ENCODE measurements at places on chromosomes 6 and 20.

DNA sequence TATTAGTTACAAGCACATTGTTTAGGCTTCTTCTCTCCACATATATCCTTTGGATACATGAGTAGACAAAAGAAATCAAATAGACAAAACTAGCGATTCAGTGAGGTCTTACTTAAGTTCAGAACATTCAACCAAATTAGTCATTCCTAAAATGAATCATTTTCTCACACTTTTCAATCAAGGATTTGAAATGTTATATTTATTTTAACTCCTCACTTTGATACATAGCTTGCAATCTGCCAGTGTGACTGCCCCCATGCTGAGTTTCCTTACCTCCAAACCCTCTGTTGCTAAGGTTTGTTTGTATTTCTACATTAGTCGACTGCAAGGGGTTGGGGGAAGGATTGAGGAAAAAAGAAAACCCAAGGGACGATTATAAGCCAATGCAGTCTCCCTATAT is 3.5 kb upstream of the MOXD1 start:
- DNase-seq = no peak

DNA sequence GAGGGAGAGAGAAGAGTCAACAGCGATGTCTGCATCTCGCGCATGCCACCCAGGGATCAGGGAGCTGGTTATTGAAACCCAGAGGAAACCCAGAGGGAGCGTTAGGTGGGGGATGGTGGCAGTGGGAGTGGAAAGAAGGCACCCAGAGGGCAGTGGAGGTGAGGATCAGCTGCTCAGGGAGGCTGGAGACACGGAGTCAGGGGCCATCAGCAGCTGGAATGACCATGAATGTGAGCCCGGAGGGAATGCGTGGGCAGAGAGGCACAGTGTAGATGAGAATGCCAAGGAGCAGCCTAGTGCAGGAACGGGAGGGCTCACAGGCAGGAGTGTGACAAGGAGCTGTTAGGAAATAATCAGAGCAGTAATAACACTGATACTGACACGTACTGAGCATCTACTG is 36.2 kb downstream of the RSPO4 start:
- no peak for DNase-seq

GRCh38 chr6:111614833-111615582 is 9.3 kb upstream of the TRAF3IP2 start:
- no peak for DNase-seq

GRCh38 chr6:112058243-112059032 is 4.5 kb downstream of the CCN6 start:
- no peak for DNase-seq

GRCh38 chr6:5093231-5094015 is 8.3 kb downstream of the PPP1R3G start:
- no peak for DNase-seq

DNA sequence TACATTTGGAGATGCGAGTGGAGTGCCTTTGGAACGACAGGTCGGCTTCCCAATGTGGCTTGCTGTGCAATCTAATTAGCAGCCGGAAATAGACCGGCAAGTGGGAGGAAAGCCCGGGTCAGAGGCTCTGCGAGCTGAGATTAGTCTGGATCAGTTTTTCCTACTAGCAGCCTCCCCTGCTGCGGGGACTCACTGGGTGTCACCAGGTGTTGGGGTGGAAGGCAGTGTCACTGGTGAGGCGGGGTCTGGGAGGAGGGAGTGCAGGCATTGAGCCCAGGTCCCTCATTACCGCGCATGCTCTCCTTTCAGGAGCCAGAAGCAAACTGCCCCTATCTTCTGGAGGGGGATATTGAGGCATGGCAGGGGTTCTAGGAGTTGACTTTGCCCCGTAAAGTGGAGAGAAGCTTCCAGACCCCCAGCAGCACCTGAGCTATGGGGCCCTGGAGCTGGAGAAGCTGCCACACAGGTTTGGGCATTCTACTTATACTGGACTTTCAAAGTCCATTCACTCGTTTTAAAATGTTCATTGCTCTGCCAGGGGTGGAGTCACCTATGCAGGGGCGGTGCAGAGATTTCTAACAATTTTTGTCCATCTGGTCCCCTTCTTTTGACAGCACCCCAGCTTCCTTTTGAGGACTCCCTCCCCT is 11.0 kb downstream of the SULF2 start:
- DNase-seq = no peak

DNA sequence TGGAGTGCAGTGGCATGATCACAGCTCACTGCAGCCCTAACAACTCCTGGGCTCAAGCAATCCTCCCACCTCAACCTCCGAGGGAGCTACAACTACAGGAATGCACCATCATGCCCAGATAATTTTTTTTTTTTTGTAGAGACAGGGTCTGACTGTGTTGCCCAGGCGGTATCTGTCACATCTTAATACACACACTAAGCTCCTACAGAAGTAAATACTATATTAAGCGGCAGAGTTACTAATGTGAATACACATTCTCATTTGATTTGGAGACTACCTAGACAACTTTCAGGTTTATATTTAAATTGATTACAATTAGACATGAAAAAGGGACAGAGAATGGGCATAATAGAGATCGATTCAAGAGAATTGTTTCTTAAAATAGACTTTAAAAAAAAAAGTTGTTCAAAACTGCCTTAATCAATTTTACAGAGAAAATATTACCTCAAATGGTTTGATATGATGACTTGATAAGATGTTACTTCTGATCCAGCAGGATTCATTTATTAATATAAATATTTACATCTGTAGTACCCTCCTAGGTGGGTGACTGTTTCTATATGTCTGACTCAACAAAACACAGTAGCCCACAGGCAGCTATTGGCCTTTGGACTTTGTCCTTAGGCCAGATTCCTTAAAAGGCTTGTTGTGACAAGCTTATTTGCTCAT is 7.1 kb upstream of the LOC128125822 start:
- DNase-seq = no peak

DNA sequence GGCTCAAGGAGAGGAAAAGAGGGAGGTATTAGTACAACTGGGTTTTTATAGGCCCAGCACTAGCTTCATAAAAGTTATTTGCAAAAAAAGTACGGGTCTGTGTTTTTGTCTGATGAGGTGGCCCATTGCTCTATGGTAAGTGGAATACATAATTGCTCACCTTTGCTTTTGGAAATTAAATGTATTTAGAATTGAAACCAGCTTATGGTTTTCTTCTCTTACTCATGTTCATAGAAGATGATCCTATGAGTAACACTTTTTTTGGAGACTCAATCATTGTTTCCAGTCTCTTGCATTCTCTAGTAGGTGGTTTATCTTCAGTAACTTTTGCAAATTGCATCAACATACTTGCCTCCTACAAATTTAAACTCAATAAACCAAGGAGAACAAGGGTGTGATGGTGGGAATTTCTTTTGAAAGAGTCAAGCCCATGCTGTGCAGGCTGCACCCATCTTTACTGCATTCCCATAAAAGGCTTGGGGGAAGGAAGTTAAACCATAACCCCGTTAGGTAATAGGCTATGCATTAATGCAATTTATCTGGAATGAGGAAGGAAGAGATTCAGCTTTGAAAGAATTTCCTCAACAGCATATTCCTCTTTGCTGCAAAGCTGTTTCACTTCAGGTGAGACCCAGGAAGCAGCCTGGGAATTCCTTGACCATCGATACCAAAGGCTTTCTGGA is 48.5 kb upstream of the EDN1 start:
- DNase-seq = no peak

DNA sequence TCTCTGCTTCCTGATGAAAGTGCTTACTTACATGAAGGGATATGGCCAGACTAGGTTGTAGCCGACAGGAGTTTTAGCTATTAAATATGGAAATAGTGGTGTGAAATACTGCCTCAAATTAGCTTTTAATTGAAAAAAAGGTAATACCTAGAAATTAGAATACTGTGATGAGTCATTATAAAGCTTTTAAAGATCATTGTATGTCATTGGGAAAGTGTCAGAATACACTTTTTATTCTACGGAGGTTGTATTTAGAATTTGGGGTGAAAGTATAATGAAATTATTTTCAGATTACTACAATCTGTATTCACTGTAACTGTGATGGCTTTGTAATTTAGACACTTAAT is 2.2 kb downstream of the LOC128125822 start:
- DNase-seq = no peak

DNA sequence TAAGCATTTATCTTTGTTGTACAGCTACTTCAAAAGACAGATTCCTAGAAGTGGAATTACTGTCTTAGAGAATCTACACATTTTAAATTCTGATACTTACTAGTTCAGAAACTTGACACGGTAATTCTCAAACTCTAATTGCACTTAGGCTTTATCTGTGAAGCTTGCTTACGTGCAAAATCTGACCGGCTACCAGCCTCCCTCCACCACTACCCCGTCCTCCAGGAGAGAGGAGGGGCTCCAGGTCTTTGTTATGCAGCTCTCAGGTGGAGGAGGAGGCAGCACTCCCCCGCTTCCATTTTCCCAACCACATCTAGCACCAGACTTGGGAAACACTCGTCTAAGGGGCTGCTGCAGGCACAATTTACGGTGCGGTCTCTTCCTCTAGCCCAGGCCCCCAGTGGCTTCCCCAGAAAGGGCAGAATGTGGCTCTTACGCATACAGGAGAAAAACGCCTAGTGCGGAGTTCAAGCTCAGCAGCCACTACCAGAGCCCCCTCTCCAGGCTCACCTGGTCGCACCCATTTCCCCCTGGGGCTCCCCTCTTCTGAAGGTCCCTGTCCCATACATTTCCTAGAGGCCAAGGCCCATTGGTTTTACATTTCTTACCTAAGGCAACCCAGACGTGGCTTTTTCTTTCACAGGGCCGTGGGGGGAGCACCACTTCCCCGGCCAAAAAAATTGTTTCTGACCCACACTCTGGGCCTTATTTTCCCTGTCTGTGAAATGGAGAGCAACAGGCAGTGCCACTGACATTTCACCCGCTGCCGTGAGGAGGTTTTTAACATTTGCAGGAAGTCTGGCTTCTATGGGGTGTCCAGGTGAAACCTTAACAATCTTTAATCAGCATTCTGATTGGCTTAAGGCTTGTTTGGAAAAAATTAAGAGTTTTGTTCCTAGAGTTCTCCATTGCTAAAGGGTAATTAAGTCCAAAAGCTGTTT is 1.6 kb upstream of the TGIF2 start:
- no peak for DNase-seq

DNA sequence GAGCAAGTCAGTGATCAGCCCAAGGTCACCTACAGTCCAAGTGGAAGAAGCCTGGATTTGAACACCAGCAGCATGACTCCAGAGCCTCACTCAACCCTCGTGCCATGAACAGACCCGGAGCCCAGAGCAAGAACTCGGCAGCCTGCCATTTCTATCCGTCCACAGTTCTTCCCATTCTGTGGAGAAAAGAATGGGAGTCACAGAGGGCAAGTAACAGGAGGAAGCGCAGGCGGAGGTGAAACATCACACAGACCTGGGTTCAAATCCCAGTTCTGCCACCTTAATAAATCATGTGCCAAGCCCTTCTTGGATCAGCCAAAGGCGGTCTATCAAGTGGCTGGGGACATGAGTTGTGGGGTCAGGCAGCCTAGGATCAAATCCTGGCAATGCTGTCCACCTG is 4.3 kb downstream of the PREX1 start:
- no peak for DNase-seq

GRCh38 chr20:23541330-23541729 is 27.0 kb downstream of the CST9L start:
- no peak for DNase-seq

GRCh38 chr6:62445521-62445920 is 159.5 kb upstream of the KHDRBS2 start:
- DNase-seq = no peak

GRCh38 chr6:155011809-155012291 is 16.7 kb downstream of the TIAM2 start:
- DNase-seq = no peak

- no peak for DNase-seq
Observed at GRCh38 chr6:28081486-28081751, 1.1 kb downstream of the ZNF165 start.

DNA sequence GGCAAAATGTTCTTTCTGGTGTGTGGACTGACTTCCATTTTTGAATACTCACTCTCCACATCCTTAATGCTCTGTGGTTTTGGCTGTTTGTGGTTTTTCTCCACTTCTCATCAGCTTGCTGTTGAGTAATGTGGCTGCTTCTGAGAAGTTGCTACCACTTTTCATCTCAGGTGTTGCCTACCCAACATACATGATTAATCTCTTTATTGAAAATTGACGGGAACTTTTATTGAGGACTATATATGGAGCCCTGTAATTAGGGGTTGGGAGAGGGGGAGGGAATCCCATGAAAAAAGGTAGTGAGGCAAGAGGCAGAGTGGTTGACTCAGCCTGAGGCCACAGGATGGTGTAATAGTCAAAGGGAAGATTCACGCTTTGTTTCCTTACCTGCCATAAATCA is 17.6 kb downstream of the IL22RA2 start:
- DNase-seq = peak; percentile 41

- DNase-seq = no peak
Observed at GRCh38 chr6:156842598-156843250, 65.5 kb downstream of the ARID1B start.

DNA sequence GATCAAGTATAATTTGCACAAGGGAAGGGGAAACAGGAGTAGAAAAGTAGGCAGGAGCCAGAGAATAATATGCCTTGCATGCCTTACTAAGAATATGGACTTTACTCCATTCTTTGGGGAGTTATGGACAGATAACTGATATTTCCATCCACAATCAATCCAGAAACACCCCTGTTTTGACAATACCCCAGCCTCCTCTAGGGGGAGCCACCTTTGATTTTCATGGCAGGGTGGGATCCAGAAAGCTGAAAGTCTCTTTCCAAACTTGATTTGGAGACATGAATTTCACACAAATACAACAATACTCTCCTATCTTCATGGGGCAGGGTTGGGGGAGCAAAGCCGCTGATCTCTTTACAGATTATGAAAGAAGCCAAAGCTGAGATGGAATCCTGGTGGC is 404.1 kb downstream of the FOXA2 start:
- no peak for DNase-seq

DNA sequence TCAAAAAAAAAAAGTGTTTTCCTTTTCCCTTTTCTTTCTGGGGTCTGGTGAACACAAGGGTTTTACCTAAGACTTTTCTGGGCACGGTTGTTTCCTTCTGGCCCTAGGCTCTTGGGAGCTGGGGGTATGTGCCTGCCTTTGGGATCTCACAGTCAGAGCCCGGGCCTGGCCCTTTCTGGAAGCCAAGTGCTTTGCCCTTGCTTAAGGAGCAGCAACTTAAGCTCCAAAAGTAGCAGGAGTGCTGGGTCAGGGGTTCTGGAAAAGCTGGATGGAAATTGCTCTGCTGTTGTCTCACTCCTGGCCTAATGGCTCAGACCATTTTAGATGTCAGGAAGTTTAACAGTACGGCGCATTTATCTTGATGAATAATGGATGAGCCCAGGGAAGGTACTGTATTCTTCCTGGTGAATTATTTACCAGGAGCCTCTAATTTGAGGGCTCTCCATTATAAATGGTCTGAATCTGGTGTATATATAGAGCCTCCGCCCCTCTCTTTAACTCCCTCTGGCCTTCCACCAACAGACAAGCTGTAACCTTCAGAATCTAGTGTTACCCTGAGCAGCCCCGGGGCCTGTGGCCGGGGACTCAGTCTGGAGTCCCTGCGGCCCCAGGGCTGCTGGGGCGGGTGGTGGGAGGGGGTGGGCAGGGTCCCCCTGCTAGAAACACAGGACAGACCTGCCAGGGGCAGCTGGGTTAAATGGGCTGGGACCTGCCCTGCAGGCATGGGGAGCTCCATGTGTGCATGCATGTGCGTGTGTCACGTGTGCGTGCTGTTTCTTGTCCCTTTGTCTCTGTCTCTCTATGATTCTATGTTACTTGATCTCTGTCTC is 37.5 kb downstream of the PTK7 start:
- peak; percentile 95 for DNase-seq

- no peak for DNase-seq
Observed at GRCh38 chr6:169989594-169989993, 238.2 kb downstream of the ERMARD start.
